Muscle of arm (tissue), 14 donors: ENCODE measurements at places on chromosomes 11 and 22. TPM values are rescaled to one million over a fixed set of nuclear protein-coding genes. Genes with fewer than 3 reads are reported as not detected.

The B4GAT1 gene
- not detected for polyA plus RNA-seq

The RBFOX2 gene
- 180 TPM for polyA plus RNA-seq

The DSCAML1 gene
- polyA plus RNA-seq, result 0.75 TPM

The GRAMD1B gene
- polyA plus RNA-seq, result 11.7 TPM
